ENCODE measurements at places on chromosomes 16 and 17. TPM values are rescaled to one million over a fixed set of nuclear protein-coding genes. Genes with fewer than 3 reads are reported as not detected.

- no peak for DNase-seq
Measured at GRCh38 chr17:21019976-21020586, 22.7 kb downstream of the USP22 start.

The SPN gene
- total RNA-seq: 1.6 TPM

DNA sequence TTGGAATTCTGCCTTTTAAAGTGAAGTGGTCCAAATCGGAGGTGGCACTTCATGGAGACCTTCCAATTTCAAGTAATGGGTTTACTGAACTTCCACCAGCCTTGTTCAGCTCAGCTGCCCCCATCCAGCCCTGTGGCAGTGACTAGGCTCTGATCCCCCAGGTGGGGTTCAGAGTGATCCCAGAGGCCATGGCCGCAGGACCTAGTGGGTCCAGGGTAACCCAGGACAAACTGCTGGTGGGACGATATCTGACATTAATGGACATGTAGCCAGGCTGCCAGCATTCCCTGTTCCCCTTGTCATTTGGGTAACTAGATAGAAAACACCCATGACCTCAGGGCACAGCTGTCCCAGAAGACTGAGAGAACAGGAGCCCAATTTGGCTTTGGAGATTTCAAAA lies 209.9 kb downstream of the GSG1L start:
- no peak for DNase-seq

The PRKCB gene
- total RNA-seq: 28.6 TPM

The ENPP7 gene
- total RNA-seq: not detected
